ENCODE measurements at places on chromosomes 1 and 21.

DNA sequence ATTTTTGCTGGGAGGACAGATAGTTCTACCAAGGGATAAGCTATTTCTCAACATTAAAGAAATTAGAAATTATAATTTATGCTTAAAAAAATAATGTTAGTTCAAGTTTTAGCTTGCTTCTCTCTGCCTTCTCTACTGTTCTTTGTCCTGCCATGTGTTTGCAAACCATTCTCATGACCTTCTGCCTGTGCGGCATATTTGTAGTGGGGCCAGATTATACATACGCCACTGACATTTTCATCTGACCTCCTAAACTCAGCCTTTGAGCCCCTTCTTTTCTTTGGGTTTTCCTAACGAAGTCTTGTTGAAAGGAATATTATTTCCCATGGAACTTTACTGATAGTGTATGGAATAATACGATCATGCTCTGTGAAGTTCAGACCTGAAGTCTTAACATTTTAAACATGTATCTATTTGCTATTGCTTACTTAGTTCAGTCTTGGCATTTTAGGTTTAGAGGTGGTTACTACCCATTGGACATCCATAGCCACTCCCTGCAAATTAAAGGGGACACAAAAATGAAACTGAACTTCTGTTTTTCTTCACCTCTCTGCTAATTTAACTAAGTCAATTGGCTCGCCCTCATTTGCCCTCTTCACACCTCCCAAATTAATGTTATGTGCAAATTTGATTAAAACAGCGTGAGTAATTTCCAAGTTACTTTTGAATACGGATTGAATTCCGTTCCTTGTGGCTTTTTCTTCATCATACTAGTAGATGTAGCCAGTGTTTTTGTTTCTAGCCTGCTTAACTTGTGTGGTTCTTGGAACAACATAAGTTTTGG, 15.6 kb downstream of the LRRC8D start:
- DNase-seq = no peak

GRCh38 chr1:26177182-26177684, at the start of gene CNKSR1:
CNKSR1 (plus strand) TSS chr1:26177491; CDS start chr1:26177548, 57 bp downstream.
- DNase-seq = no peak

DNA sequence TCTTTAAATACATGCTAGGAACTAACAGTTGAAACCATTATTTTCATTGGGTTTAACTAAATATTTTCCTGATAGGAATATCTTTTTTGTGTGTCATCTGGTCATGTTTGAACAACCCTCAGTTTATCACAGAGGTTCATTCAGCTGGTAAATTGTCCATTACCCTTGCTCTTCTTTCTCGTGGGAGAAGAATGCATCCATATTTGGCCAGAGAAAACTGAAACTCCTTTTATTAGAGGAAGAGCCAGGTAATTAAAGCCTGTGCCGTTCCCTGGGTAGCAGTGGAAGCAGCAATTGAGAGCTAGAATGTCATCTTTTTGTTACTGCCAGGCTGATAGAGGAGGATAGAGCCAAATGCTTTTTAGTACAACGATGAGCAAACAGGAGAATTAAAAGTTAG, 587.2 kb upstream of the ZRANB2 start:
- DNase-seq = no peak

DNA sequence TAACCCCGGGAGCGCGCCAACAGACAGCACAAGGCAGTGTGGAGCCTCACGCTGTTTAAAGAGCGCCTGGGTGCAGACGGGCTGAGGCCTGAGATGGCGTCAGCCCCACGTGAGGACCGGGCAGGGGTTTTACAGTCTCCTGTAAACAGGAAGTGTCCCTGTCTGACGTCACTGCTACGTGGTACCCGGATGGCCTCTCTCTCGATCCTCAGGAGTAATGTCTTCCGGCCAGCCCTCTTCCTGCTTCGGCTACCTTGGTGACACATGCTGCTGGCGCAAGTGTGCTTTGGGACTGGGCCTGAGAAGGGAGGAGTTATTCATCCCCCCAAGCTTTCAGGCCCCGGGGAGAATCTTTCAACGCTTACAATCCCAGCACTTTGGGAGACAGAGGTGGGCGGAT, 41.2 kb downstream of the CNST start:
- DNase-seq = no peak

DNA sequence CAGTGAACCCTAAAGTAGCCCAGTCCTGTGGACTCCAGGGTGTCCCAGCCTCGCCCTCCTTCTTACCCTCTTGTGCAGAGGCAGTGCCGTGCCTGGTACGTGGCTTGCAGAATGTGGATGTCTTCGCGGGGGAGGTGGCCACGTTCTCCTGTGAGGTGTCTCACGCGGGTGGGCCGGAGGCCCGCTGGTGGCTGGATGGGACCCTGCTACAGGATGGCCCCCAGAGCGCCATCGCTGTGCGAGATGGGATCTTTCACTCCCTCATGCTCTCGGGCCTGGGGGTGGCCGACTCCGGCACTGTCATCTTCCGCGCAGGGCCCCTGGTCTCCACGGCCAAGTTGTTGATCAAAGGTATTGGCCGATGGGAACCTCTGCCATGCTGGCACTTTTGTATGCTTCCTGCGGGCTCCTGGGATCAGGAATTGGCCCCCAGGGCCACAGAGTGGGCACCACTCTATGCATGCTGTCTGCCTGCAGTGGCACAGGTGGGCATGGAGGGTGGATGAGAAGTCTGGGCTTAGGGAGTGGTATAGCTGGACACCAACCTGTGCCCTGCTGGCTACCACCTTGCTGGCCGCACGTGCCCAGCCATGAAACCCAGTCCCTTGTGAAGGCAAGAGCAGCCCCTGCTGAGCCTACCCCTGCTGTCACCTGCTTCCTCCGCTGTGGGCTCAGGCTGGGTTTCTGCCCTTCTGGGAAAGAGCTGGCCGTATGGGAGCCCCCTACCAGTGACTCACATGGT, 92.9 kb downstream of the TRIM11 start:
- DNase-seq = no peak

- DNase-seq = no peak
These were observed 704.8 kb upstream of the RGS18 start for GRCh38 chr1:191453487-191453886.

DNA sequence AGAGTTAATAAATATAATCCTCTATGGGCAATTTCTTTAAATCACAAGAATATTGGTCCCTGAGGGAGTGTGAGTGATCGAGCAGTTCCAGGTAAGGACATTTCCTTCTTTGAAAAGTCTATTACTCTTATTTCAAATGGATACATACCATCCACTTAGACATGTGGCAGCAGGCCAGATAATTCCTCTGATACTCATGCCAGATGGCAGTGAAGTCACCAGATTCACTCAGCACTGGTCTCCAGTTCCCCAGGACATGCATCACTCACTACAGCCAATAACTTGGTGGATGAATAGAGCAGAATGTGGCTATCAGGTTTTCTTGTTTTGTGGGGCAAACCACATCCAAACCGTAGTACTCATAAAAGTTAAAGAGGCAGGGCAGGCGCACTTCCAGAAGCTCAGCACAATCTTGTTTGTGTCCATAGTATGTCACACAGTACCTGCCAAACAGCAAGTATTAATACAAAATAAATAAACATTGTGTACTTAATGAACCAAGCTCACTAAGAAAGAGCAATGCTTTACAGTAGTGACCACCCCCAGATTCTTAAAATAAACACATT, 74.2 kb upstream of the CD53 start:
- DNase-seq = no peak

DNA sequence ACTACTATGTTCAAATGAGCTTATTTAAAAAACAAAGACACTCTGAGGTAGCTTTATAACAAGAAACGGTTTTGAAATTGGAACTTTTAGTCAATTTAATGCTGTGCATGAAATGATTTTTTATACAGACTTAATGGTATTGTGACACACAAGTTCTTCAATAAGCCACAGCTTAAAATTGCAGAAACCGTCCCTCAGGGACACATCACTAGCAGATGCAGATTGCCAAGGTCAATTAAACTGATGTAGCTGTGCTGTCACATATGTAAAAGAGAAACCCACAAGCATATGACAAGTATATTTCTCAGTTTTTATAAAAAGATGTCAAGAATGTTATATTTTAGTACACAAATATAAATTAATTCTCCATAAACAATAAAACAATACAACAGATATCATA, 366.9 kb downstream of the DPYD start:
- DNase-seq = no peak

GRCh38 chr1:18691648-18692047, 61.0 kb downstream of the PAX7 start:
- DNase-seq = no peak

- DNase-seq = no peak
These were observed 583.5 kb upstream of the ZP4 start for GRCh38 chr1:238474263-238474662.

DNA sequence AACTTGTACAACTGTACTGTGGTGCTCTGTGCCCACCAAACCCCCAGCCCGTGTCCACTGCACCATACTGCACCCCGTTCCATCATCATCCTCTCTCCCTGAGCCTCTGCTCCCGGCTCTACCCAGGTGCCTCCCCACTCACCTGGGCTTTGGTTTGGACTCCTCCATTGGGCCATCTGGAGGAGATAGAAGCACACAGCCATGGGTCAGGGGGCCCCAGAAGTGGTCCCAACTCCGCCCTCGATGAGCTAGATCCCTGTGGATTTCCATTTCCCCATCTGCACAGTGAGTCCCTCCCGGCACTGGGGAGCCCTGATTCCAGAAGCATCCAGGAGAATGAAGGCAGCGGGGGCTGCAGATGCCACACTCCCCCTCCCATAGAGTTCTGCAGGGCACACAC, 10.8 kb downstream of the TNNT2 start:
- DNase-seq = no peak

- peak; percentile 21 for DNase-seq
These were observed 9.3 kb downstream of the ARL8A start for GRCh38 chr1:202135221-202135721.

DNA sequence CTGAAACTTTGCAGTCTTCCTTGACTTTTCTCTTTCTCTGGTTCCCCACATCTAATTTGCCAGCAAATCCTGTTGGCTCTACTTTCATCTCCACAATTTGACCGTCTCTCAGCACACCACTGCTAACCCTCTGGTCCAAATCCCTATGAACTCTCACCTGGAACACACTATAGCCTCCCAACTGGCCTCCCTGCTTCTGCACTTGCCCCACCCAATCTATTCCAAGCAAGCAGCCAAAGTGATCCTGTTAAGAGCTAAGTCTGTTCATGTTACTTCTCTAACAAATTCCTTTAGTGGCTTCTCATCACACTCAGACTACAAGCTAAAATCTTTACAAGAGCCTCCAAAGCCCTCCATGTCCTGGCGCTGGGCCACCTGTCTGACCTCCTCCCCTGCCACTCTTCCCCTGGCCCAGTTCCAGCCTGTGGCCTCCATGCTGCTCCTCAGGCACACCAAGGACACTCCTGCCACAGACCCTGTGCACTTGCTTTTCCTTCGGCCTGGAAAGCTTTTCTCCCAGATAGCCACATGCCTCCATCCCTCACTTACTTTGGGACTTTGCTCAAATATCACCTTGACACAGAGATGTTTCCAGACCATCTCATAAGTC, 104.1 kb downstream of the DTL start:
- no peak for DNase-seq

DNA sequence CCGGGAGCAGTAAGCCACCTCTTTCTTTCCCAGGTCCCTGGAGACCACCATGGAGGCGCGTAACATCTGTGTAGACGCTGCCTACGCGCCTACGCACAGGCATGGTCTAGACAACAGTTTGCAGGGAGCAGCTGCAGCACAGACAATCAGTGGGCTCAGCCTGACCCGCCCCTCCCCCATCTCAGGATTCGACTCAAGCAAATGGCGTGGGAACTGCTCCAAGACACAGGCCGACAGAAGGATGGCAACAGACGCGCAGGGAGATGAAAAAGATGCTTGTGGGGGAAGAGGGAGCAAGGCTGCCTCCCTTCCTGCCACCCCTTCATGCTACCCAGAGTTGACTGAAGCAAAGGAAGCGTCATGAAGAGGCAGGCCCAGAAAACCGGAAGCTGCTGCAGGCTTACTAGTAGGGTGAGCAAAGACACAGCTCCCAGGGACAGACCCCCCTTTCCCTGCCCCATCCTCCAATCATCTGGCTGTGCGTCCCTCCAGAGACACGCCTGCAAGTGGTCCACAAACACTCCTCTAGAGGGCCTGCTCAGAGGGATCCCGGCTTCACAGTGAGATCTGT, 19.5 kb downstream of the STK40 start:
- DNase-seq = peak; percentile 73

- no peak for DNase-seq
These were observed 42.5 kb downstream of the ITPKB start for GRCh38 chr1:226696547-226696946.

GRCh38 chr1:76871355-76871974, 4.2 kb downstream of the ST6GALNAC5 start:
- DNase-seq = no peak

DNA sequence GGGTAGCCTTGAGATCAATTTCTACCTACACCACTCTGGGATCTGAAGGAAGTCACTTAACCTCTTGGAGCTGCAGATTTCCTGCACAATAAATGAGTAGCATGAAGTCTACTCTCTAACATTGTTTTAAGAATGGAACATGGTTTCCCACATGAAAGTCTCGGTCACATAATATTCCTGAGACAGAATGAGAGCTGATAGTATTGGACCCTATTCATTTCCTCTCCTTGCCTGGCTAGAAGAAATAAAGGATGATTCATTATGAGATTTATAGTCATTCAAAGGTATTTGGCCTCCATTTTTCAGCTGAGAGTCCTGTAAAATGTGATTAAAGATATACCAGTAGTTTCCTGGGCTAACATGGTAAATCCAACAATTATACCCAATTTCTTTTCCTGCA, 56.7 kb downstream of the ARHGAP29 start:
- no peak for DNase-seq

DNA sequence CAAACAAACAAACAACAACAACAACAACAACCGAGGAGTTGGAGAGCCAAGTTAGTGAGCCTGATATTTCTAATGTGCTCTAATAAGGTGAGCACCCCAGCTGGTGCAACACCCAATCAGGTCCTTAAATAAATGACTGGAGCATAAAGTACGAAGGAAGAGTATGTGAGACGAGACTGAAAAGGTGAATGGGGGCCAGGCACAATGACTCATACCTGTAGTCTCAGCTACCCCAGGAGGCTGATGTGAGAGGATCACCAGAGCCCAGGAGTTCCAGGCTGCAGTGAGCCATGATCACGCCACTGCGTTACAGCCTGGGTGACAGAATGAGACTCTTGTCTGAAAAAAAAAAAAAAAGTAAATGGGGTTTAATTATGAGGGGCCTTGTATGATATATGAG, 152.0 kb upstream of the ZRANB2 start:
- DNase-seq = no peak

DNA sequence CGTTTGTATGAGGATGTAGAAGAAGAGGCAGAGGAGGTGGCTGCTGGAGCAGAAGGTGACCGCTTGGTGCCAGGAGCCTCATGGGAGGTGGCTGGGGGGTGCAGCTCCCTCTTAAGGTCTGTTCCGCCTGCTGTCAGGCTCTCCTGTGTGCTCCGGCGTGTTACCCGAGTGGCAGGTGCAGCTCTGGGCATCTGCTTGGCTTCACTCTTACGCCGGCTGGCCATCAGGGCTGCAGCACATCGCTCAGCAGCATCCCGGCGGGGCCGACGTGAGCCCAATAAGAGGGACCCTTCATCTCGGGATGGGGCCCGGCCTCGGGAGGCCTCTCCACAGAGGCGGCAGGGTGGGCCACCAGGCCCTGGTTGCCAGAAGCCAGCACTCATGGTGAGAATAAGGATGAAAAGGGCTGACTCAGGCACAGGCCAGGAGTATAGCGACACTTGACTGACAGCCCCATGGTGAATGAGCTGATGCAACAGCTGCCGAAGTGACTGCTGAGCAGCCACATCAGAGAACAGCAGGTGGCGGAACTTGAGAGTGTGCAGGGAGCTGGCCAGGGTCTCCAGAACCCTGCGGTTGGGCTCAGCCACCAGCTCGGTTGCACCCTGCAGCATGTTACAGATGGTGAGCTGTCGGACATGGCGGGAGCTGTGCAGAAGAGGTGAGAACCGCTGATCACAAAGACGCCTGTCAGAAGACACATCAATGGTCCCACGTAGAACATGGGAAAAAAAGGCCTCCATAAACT, 17.5 kb downstream of the LRRC41 start:
- no peak for DNase-seq

Measured in fibroblast of skin of left quadriceps (primary cell).